ENCODE measurements at places on chromosomes 12 and 14.
A peak's percentile ranks its signal among the peaks of the same experiment; 100 is the strongest.

GRCh38 chr12:56838621-56839488, 75.7 kb downstream of the HSD17B6 start:
- DNase-seq = no peak

DNA sequence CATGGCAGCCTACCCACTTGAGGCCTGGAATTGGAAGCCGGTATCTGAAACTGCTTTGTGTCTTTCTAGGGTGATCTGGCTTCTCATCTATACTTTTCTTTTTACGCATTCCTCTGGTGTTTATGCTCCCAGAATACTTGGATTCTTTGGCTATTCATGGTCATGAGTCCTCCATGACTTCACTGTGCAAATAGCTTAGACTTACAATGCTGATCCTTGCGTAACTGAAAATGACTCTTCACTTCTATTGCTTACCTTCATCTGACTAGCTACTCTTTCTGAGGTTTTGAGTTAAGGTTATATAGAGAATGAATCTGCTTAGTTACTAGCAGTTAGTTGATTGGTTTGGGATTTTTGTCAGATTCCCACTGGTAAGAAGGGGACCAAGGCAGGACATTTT, 121.7 kb upstream of the NOVA1 start:
- DNase-seq = no peak

DNA sequence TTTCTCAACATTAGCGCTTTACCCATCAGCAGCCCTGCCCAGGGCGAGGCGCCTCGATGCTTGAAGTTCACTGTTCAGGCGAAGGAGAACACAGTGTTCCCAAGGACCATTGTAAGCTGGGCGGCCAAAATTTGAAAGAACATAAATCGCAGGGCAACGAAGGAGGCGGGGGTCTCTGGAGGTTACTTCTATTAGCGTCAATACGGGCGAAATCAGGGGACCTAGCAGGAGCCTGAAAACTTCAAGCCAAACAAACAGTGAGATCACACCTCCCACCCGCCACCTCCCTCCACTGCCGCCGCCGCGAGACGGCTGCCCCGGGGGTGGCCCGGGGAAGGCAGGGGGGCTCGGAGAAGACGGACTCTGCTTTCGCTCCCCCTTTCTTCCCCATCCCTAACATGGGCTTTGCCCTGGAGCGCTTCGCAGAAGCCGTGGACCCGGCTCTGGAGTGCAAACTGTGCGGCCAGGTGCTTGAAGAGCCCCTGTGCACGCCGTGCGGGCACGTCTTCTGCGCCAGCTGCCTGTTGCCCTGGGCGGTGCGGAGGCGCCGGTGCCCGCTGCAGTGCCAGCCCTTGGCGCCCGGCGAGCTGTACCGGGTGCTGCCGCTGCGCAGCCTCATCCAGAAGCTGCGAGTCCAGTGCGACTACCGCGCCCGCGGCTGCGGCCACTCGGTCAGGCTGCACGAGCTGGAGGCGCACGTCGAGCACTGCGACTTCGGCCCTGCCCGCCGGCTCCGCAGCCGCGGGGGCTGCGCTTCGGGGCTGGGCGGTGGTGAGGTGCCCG, at the start of gene PDZRN4:
PDZRN4 (plus strand) TSS at position 263 of the 783 bp plus-strand sequence.
- peak; percentile 46 for DNase-seq

DNA sequence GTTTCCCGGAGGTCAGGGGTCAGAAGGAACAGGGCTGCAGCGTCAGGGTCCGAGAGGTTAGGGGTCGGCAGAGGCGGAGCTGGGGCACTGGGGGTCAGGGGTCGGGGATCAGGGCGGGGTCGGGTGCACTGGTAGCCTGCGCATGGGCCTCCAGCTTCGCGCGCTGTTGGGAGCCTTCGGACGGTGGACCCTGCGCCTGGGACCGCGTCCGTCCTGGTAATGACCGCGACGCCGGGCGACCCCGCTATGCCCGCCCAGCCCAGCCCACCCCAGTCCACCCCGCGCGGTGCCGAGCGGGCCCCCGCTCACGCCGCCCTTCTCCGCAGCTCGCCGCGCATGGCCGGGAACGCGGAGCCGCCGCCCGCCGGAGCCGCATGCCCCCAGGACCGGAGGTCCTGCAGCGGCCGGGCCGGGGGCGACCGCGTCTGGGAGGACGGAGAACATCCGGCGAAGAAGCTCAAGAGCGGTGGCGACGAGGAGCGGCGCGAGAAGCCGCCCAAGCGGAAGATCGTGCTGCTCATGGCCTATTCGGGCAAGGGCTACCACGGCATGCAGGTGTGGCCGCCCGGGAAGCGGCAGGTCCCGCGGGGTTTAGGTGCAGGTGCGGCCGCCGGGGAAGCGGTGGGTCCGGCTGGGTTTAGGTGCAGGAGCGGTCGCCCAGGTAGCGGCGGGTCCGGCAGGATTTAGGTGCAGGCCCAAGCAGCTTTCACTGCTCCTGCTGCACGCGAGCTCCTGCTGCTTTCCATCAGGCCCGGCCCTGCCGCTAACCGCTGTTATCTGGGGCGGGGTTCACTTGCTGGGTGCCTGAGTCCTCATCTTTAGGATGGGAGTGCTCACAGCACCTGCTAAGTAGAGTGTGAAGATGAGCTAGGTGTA, 743 bp downstream of the PUS1 start:
- peak; percentile 37 for DNase-seq

GRCh38 chr14:74965486-74966153, 10.2 kb upstream of the PGF start:
- no peak for DNase-seq

DNA sequence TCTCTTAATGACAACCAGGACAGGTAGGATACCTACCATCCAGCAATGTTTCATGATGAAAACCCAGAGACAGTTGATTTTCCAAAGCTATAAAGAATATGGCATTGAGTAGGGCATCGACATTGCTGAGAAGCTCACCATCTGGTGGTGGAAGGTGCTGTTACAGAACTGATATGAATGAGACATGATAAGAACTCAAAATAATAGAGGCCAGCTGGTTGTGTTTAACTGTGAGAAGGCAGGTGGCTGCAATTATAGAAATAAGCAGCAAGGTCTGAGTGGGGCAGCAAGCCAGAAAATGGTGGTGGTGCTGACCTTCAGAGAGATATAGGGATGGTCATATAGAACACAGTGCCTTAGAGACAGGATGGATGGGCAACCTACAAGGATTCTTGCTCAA, 449.7 kb downstream of the BTG1 start:
- no peak for DNase-seq

GRCh38 chr14:102645746-102646440, 53.4 kb downstream of the RCOR1 start:
- no peak for DNase-seq

- no peak for DNase-seq
Observed at GRCh38 chr14:68634332-68634731, 158.5 kb downstream of the ZFP36L1 start.

- no peak for DNase-seq
Observed at GRCh38 chr14:33866425-33867088, 84.3 kb downstream of the EGLN3 start.

DNA sequence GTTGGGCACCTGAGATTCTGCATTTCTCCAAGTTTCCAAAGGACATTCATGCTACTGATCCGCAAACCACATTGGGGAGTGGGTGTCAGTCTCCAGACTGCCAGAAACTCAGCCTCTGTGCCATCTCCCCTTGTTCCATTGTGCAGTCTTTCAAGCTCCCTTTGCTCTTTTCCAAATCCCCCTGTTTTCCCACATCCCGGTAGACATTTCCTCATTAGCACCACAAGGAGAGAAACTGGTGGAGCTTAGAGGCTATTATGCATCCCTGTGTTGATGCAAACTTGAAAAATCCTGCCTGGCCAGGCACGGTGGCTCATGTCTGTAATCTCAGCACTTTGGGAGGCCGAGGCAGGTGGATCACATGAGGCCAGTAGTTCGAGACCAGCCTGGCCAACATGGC, 10.7 kb downstream of the CCDC63 start:
- no peak for DNase-seq

GRCh38 chr12:24044941-24045703, 95.7 kb upstream of the SOX5 start:
- peak; percentile 80 for DNase-seq

DNA sequence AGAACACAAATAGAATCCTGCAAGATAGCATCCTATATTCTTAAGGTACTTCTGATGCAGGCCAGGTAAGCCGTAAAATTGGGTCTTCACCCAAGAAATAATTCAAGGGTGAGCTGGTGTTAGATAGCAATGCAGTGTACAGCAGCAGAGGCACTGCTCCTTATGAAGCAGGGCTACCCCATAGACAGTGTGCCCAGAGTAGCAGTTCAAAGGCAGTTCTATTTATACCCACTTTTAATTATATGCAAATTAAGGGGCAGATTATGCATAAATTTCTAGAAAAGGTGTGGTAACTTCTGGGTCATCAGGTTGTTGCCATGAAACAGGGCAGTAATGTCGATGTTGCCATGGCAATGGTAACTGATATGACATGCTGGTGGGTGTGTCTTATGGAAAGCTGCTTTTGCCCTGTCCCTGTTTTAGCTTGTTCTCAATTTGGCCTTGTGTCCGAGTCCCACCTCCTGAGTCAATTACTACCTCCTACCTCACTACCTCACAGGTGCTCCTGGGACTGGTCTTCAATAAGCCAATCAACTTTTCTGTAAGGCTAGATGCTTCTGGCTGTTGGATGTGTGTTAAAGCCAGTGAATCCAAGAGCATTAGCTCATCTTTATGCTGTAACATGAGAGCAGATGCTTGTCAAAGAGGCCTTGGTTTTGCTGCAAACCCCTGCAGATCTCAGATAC, 61.0 kb downstream of the PPM1A start:
- DNase-seq = no peak

- DNase-seq = peak; percentile 75
Observed at GRCh38 chr14:50230701-50231474, 490 bp downstream of the SOS2 start.

DNA sequence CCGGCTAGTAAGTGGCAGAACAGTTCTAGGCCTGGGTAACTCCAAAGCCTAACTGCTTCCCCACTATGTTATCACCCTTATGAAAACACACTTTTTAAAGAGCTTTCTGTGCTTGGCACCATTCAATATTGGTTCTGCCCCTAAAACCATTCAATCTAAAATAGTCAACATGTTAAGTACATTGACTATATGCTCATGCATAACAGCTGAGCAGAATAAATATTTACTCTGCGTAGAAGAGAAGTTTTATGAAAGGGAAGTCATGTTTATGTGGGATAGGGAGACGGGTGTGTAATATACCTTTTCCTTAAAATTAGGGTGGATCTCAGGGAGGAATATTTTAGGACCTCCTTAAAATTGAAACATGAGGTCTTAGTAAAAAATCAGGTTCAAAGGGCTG, 80.5 kb downstream of the SAMD4A start:
- no peak for DNase-seq

GRCh38 chr14:51619561-51619960, 32.1 kb upstream of the FRMD6 start:
- no peak for DNase-seq

DNA sequence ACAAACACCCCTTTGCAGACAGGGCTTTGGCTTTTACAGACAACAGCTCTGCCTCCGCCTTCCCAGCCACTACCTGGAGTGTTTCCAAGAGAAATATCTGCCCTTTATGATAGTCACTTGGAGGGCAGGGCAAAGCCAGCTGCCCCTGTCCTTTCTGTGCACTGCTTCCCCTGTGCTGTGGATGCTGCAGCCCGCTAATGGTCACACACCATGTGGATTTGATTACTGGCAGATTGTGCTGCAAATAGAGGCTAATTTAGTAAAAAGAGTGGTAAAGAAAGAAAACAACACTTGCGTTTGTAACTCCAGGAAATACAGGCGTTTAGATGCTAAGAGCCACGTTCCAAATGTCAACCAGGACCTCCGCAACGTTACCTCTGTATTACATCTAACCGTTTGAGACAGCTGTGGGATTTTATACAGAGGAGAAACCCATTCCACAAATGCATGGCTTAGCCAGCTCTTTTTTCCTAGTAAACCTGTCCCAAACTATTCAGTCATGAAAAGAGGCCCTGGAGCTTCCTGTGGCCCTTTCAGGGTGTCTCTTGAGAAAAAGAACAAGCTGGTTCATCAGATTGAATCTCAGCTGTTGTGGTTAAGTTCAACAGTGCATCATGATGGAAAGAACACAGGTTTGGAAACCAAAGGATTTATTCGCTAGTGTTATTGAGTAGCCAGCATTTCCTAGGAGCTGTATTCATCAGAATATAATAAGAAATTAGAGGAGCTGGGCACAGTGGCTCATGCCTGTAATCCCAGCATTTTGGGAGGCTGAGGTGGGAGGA, 30.1 kb upstream of the PWP1 start:
- no peak for DNase-seq

GRCh38 chr12:92539110-92539749, 163.6 kb upstream of the PLEKHG7 start:
- no peak for DNase-seq

DNA sequence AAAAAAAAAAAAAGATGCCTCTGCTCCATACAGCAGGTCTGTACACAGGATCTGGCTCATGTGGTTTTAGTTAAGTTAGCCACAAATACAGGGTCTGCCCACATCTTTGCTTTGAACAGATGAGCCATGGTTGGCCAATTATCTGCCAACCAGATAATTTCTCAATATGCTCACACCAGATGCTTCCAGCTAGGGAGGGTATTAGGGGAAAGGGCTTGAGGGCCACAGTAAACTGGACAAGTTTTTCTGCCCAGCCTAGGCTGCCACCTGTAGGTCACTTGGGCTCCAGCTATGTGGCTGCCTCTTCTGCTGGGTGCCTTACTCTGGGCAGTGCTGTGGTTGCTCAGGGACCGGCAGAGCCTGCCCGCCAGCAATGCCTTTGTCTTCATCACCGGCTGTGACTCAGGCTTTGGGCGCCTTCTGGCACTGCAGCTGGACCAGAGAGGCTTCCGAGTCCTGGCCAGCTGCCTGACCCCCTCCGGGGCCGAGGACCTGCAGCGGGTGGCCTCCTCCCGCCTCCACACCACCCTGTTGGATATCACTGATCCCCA, 776 bp downstream of the RDH5 start:
- DNase-seq = peak; percentile 81

DNA sequence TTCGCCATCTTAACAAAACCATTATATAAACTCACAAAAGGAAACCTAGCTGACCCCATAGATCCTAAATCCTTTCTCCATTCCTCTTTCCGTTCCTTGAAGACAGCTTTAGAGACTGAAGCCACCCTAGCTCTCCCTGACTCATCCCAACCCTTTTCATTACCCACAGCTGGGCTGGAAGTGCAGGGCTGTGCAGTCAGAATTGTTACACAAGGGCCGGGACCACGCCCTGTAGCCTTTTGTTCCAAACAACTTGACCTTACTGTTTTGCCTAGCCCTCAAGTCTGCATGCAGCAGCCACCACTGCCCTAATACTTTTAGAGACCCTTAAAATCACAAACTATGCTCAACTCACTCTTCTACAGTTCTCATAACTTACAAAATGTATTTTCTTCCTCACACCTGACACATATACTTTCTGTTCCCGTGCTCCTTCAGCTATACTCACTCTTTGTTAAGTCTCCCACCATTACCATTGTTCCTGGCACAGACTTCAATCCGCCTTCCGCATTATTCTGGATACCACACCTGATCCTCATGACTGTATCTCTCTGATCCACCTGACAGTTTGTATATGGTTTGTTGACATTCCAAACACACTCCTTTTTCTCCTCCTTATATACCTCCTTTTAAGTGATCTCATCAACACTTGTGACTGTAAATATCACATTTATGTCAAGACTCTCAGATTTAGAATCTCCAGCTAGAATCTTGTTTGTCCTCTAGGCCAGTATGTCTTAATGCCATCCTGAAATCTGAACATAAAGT, 208.7 kb downstream of the KITLG start:
- no peak for DNase-seq

Data from Peyer's patch (tissue), 4 donors.